ENCODE measurements at places on chromosomes 12 and 14.

DNA sequence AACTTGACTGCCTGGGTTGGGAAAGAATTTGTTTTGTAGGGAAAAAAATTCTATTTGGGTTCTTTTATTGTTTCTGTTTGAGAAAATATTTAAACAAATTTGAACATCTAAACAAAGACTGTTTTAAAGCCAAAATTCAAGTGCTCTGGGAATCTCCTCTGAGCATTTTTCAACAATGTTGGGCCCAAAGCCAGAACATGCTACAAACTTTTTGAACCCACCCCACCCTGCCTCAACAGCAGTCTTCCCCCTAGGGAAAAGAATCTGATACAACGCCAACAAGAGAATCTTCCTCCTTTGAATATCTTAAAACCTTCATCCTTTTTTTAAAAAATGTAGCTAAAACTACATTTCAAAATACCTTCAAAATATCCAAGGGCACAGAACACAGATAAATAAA is 20.4 kb upstream of the NID2 start:
- DNase-seq: no peak

DNA sequence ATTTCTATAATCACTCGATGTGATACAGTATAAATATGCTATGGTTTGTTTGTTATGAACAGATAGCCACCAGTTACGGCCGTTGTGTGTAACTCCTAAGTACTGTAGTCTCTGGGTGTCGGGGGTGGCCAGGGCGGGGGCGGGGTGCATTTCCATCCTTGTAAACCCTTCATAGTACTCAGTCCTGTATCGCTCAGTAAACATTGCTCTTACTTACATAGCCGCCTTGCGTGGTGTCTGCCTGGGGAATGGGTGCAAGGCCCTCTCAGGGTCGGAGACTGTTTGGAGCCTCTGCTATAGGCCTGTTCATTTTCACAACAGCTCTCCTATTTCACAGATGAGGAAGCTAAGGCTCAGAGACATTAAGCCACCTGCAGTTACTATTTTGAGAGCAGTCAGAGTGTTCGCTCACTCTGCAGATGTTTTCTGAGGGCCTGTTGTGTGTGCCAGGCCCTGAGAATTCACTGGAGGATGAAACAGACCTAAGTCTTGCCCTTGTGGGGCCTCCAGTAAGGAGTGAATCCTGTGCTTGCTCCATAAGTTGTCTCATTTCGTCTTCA is 42.5 kb downstream of the JDP2 start:
- DNase-seq: no peak

GRCh38 chr14:99552572-99553216 is 51.3 kb downstream of the CCDC85C start:
- DNase-seq: no peak

GRCh38 chr14:55845963-55846825 is 266.2 kb downstream of the KTN1 start:
- DNase-seq: no peak

GRCh38 chr14:29822430-29822709 is 105.3 kb downstream of the PRKD1 start:
- no peak for DNase-seq

DNA sequence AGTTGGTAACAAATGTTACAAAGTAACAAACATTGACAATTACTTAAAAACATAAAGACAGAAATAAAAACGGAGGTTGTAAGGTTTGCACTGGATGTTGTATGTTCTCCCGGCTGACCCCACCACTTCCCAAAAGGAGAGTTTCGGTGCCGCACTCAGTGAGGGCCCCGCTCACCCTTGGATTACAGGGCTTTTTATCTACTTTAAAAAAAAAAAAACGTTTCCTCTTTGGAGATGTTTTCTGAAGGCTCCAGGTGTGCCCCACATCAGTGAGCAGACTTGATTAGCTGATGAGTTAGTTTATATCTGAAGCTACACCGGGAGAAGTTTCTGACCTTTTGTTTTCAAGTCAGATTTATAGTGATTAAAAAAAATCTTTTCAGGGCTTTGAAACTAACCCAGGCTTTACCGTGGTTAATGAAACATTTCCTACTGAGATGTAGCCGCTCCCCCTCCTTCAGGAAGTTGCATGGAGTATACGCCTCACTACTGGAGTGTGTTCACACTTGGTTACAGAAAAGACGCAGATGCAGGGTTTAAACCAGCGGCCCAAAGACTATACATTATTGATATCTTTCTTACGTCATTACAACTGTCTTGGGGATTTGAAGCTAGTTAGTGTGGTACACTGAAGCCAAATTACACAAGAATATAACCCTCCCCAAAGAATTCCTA is 38.0 kb upstream of the BCL7A start:
- no peak for DNase-seq

DNA sequence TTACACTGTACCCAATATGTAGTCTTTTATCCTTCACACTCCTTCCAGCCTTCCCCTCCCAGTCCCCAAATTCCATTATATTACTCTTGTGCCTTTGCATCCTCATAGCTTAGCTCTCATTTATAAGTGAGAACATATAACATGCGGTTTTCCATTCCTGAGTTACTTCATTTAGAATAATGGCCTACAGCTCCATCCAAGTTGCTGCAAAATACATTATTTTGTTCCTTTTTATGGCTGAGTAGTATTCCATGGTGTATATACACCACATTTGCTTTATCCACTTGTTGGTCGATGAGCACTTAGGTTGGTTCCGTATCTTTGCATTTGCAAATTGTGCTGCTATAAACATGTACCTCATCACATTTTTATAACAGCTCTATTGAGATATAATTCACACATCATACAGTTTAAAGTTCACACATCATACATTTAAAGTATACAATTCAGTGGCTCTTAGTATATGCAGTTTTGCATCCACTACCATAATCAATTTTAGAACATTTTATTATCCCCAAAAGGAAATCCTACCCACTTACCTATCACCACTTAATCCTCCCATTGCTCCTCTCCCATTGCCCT is 23.5 kb downstream of the RBMS2 start:
- no peak for DNase-seq

- DNase-seq: no peak
Measured at GRCh38 chr12:19167708-19168107, 38.2 kb downstream of the PLEKHA5 start.

- no peak for DNase-seq
Measured at GRCh38 chr12:53927220-53928029, 11.2 kb upstream of the HOXC13 start.

- no peak for DNase-seq
Measured at GRCh38 chr14:72686101-72686500, 207.8 kb downstream of the DPF3 start.

DNA sequence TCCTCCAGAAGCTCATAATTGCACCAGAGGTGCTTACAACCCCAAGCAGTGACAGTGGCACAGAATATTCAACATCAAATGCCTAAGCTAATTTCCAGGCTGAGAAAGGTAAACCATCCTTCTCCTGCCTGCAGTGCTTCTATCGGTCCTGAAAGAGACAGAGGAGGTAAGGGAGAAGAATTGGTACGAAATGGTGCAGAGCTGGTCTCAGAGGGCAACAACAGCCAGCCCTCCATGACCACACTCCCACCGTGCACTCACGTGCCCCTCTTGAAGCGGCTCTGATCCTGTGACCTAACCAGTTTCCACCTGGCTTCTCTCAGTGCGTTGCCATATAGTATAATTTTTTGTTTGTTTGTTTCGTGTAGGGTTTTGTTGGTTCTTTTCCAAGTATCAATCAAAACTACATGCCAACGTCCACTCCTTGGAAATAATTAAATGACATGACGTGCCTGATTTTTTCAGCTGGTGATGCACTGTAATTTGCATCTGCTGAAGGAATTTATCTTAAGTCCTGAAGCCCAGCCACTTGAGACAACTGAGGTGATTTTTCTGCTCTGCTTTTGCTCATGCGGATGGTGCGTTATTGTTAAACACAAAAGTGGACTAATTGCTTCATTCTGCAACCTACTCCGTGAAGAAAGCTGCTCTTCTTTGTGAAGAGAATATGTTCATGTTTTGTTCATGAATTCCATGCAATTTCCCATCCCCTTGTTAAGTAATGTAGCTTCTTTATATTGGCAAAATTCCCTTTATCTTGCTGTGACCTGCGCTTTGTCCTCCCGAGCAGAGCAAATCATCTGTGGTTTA is 1.3 kb upstream of the ATP2A2 start:
- no peak for DNase-seq

DNA sequence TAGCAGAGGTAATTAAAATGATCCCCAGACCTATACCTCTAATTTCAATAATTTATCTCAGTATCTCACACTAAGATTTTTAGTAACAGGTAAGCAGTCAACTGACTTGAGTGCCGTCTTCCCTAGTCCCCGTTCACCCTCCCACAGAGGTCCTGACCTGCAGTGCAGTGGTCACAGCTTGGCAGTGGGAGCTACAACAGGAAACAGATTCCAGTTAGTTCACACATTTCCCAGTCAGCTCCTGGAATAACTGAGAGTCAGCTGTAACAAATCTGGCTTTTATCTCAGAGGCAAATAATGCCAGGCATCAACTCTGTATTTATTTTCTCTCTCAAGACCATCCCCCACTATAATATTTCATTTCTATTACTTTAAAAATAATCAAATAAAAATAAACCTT is 308.2 kb downstream of the ATP23 start:
- no peak for DNase-seq

DNA sequence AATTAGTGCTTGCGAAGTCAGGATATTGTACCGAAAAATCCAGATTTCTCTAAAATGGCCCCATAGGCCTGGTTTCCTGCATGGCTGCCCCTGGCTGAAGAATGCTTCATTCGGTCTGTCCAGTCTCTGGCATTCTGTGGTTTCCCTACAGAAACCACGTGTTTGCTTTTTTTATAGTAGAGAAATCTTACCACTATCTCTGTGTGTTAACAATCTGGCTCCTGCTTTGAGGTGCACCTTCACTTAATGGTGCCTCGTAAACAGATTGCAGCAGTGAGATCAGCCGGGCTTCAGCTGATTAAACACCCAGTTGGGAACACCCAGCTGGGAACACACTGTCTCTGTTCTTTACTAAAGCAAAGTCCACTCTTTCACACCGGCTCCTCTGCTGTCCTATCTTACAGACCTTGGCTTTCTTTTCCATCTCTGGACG is 6.7 kb upstream of the DNAAF2 start:
- DNase-seq: no peak

GRCh38 chr12:117360222-117360550 is 1.2 kb downstream of the NOS1 start:
- no peak for DNase-seq

- no peak for DNase-seq
Measured at GRCh38 chr12:22044391-22044790, 1.6 kb upstream of the CMAS start.

DNA sequence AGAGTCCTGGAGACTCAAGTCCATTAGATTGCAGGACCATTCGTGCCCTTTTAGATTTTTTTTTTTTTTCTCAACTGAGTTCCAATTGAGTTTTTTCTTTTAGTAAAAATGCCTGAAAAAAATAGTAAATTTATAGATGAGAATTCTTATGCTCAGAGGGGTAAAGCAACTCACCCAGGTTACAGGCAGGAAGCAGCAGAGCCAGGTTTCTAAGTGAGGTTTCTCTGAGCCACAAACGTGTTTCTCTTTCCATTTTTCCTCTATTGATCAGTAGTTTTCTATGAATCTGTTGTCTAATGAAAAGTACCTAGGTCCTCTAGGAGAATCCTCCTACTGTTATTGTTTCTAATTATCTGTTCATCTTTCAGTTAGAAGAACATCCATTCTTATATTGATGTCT is 66.4 kb upstream of the C12orf71 start:
- no peak for DNase-seq

DNA sequence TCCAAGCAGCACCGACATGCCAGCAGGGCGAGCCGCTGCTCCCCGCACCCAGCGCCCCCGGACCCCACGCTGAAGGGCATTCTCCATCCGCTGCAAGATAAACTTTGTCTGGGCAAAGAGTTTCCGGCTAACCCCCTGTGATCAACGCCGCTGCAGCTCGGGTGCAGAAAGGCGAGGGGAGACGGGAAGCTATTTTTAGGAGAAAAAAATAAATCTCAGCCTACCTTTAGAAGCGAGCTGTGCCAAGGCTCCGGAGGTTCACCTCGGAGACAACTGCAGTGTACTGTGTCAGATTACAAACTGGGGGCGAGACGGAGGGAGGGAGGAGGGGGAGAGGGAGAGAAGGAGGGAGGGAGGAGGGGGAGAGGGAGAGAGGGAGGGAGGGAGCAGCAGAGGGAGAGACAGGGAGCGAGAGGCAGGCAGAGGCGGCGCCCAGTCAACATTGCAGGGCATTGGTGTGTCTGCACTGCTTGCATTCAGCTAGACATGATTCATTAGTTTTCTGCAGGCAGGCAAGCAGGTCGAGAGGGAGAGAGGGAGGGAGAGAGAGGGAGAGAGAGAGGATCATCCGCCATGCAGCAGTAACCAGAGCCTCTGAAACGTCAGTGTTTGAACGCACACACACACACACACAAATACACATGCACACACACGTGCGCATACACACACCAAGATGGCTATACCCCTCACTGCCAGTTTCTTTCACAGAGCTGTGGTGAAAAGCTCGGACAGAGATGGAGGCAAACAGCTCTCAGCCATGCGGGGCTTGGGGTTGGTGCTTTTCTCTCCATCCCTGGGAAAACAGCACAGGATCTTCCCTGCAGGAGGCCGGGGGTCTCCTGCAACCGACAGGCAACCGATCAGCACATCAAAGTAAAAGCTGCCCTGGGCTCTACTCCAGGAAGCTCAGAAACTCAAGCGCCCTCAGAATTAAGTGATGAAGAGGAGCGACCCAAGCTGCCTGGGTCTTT is at the start of gene RIMBP2:
Gene RIMBP2 (minus strand): TSS at position 302 of the 971 bp plus-strand sequence. CDS start 237,286 bp downstream, outside the sequence.
- no peak for DNase-seq

DNA sequence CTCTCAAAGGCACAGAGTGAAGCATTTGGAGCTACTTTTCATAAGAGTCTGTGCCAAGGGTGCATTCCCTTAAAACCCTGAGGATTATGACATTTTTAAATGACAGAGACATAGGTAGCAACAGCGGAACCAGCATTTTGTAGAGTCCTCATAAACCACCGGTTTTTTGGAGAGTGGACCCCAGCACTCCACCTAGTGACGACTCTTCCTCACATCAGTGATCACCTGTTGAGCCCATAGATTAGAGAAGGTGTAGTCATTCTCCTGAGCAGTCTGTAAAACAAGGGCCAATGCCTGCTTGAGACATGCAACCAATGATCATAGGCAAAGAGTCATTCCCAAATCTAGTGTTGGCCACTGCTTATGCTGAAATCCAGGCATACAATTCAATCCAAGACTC is 399.1 kb downstream of the GXYLT1 start:
- no peak for DNase-seq

GRCh38 chr14:105363847-105364708 is 34.3 kb upstream of the TEX22 start:
- peak; percentile 56 for DNase-seq

GRCh38 chr14:55874785-55875184 is 243.4 kb upstream of the PELI2 start:
- no peak for DNase-seq

DNA sequence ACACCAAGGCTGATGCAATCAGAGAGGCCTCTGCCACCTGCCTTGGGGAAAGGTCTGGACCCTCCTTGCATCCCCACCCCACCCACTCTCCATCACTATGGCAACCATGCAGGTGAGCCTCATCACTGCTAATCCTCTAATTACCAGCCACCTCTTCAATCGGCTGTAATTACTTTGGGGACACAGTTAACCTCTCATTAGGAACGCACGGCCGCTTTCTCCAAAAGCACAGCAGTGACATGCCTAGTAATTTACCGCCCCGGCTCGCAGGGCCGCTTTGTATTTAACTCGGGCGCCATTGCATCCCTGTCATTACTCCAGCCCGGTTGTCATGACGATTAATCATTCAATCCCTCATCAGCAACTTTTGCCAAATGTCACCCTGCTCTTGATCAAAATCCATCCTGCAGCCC is 36.3 kb upstream of the FAM222A start:
- DNase-seq: no peak

GRCh38 chr12:71162832-71163763 is 5.3 kb upstream of the TSPAN8 start:
- no peak for DNase-seq

- no peak for DNase-seq
Measured at GRCh38 chr14:68427550-68427890, 365.3 kb downstream of the ZFP36L1 start.

Data from naive thymus-derived CD4-positive, alpha-beta T cell (primary cell).